DMS 273 treated with DMSO at 0.1 percent for 48 hours (cell line): ENCODE measurements at places on chromosomes 7 and 10.

DNA sequence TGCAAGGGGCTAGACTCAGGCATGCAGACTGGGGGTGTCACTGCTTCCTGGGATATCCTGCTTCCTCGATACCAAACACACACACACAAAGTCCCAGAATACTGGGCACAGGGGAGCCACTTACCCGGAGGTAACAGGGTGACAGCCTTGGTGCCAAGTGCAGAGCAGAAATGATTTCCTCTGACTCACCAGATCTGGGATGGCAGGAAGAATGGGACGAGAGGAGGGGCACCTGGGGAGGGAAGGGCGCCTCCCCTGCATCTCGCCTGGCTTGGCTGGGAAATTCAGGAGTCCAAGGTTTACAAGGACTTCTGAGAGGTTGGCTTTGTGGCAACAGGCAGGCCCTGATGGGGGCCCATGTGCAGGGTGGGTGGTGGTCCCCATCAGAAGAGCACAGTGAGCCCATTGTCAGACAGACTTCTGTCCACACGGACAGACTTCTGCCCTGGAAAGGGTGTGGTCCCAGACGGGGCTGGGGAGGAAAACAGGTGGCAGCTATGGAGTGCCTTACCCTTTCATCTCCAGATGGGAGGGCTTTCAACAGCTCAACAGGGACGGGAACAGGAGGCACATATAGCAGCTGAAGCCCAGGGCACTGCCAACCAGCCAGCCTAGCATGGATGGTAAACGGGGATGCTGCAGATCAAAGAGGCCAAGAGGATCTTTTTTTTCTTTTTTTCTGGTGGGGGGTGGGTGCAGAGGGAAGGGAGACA lies 9.7 kb upstream of the CCL24 start:
- DNase-seq, result no peak

- peak; percentile 1 for DNase-seq
Measured at GRCh38 chr10:107031931-107032699, 132.4 kb downstream of the SORCS1 start.

- DNase-seq, result no peak
Measured at GRCh38 chr10:1190791-1191490, 134.8 kb downstream of the WDR37 start.

GRCh38 chr10:123945325-123945920 lies 53.8 kb upstream of the CPXM2 start:
- DNase-seq, result no peak

GRCh38 chr7:158966780-158967390 lies 110.5 kb downstream of the DYNC2I1 start:
- no peak for DNase-seq

DNA sequence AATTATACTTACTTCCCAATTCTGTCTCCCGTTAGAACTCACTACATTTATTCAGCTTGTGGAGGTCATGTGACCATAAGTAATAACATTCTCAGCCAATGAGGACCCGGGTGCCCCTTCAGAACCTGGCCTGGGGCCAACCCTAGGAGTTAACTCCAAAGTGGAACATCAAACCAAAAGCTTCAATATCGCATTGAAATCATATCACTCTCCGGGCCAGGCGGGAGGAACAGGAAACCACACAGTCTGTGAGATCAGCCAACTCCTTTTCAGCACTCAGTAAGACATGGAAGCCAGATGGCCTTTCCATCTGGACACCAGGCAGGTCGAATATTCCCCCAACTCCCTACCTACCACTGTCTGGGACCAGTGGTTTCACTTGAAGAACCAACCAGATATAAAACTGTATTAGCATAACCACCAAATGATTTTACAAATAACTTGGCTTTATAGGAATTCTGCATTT lies 5.5 kb downstream of the CREB3L2 start:
- peak; percentile 99 for DNase-seq

DNA sequence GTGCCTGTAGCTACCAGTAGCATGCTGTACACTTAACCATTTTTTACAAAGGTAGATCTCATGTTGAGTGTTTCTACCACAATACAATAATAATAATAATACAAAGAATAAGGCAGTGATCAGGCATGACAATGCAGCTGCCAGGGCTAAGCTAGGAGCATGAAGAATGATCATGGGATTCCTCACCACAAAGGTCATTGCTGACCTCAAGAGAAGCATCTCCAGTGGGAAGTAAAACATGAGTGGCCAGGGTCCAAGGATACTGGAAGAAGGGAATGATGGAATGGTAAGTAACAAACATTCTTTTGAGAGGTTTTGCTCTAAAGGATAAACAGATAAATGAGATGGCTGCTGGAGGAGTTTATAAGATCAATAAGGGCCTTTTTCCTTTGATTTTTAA lies 591.1 kb downstream of the TNS3 start:
- DNase-seq, result no peak

DNA sequence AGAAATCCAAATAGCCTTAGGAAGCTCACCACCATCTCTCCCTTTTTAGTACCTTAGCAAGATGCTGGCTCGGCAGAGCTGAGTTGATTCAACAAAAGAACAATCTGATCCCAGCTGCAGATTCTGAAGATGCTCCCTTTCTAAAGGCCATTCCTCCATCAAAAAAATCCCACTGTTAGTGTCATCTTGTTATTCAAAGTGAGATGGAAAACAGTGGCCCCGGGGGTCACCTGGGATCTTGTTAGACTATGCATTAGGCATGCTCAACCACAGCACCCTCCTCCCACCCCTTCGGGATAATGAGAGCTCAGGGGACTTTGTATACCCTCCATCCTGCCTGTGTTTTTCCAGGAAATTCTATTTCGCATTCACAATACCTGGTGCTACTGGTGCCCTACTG lies 2.4 kb downstream of the NCAPG2 start:
- no peak for DNase-seq

GRCh38 chr7:85475071-85475470 lies 288.2 kb upstream of the SEMA3D start:
- no peak for DNase-seq

DNA sequence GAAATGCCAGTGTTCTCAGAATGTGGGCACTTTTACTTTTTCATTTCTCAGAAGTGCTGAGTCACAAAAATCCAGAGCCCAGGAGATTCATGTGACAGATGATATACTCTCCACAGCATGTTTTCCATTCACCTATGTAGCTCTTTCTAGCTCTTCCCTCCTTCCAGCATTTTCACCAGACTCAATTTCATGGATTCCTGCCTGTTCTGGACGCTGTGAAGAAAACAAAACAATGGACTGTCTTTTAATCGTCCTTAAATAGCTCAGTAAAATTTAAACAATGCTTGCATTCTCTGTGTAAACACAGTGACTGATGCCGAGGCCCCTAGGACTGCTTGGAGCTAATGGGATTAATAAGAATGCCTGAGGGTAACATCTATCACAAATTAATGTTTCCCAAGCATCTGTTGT lies 25.5 kb downstream of the ZNF713 start:
- DNase-seq, result no peak

GRCh38 chr7:143331179-143331801 lies 15.4 kb downstream of the CLCN1 start:
- no peak for DNase-seq

- no peak for DNase-seq
Measured at GRCh38 chr7:95330961-95331337, 6.6 kb upstream of the PON1 start.

DNA sequence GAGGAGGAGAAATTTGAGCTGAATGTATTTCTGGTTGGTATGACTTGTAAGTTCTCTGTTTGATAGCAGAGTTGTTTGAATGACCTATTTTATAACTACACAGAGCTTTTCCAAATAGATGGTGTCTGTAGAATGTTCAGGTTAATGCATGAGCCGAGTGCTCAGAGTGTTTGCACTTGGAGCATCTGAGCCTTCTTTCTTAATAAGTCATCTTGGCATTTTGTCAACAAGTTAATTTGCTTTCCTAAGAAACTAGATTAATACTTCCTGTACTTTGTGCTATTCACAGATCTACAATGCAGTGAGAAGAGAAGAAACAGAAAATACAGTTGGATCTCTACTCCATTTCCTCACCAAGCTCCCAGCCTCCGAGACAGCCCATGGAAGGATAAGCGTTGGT lies 138.2 kb downstream of the PLCE1 start:
- DNase-seq, result no peak

- no peak for DNase-seq
Measured at GRCh38 chr10:132521466-132522102, 16.0 kb upstream of the INPP5A start.

- no peak for DNase-seq
Measured at GRCh38 chr10:17438583-17438982, 15.8 kb downstream of the ST8SIA6 start.

- peak; percentile 57 for DNase-seq
Measured at GRCh38 chr10:14954001-14954770, at the start of gene DCLRE1C. Gene DCLRE1C (minus strand): TSS chr10:14954096. CDS start chr10:14954010, 86 bp downstream.

- no peak for DNase-seq
Measured at GRCh38 chr7:110759069-110759468, 331.9 kb upstream of the LRRN3 start.

GRCh38 chr7:5183155-5183554 lies 6.9 kb upstream of the WIPI2 start:
- DNase-seq, result no peak

DNA sequence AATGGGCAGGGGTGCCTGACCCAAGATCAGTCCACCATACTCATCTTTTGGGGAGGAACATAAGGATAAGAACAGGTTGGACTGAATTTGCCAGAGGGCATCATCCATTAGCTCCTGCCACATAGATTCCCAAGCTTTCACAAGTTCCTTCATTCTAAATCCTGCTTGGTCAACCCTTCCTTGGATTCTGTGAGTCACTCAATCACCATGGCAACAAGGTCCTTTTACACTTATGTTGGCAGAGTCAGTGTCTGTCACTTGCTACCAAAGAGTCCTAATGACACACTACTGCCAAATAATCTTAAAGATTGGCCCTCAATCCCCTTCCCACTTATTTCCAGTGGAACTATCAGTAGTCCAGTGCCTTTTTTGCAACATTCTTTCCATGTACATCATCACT lies 5.0 kb upstream of the LGI1 start:
- DNase-seq, result no peak

DNA sequence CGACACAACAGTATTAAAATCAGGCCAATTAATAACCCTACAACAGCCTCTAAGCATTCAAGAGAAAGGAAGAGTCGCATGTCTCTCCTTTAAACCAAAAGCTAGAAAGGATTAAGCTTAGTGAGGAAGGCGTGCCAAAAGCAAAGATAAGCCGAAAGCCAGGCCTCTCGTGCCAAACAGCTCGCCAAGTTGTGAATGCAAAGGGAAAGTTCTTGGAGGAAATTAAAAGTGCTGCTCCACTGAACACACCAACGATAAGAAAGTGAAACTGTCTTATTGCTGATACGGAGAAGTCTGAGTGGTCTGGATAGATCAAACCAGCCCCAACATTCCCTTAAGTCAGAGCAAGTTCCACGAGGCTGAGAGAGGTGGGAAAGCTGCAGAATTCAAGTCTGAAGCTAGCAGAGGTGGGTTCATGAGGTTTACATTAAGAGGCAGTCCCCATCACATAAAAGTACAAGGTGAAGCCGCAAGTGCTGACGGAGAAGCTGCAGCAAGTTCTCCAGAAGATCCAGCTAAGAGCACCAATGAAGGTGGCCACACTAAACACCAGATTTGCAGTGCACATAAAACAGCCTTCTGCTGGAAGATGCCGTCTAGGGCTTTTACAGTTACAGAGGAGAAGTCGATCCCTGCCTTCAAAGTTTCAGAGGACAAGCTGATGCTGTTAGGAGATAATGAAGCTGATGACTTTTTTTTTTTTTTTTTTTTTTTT lies 194.8 kb downstream of the MAD1L1 start:
- DNase-seq, result no peak

- no peak for DNase-seq
Measured at GRCh38 chr7:147909431-147910148, 681.0 kb upstream of the C7orf33 start.

DNA sequence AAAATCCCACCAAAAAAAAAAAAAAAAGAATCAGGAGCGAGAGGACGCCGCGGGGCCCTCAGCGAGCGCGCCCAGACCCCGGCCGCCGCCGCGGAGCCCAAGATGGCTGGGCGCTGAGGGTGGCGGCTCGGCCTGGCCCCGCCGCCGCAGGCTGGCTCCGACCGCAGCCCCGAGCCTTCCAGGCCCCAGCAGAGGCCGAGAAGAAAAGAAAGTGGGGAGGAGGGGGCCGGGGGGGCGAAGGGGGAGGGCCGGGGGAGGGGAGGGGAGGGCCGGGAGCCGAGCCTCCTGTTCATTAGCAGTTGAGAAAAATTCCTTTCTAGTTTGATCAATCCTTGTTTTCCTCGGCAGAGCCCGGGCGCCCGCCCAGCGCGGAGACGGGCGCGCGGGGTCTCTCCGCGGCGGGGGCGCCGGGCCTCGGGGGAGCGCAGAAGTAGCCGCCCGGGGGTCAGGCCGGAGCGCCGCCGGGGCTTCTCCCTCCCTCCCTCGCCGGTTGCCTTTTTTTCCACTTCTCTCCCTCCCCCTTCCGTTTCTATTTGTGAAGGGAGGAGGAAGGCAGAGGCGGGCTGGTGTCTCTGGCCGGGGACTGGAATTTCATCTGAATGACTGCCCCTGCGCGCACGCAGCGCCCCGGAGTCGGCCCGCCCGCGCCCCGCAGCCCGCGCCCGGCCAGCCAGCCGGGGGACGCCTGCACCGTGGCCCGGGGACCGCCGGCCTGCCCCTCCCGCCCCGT lies 778 bp upstream of the TRIM8 start:
- DNase-seq, result no peak

- DNase-seq, result no peak
Measured at GRCh38 chr7:47685151-47685550, 103.2 kb upstream of the TNS3 start.

GRCh38 chr10:23872290-23872689 lies 336.6 kb upstream of the KIAA1217 start:
- DNase-seq, result no peak

GRCh38 chr10:62084451-62084850 lies 183.0 kb downstream of the ARID5B start:
- no peak for DNase-seq

- no peak for DNase-seq
Measured at GRCh38 chr10:131947631-131948347, 33.9 kb downstream of the BNIP3 start.

DNA sequence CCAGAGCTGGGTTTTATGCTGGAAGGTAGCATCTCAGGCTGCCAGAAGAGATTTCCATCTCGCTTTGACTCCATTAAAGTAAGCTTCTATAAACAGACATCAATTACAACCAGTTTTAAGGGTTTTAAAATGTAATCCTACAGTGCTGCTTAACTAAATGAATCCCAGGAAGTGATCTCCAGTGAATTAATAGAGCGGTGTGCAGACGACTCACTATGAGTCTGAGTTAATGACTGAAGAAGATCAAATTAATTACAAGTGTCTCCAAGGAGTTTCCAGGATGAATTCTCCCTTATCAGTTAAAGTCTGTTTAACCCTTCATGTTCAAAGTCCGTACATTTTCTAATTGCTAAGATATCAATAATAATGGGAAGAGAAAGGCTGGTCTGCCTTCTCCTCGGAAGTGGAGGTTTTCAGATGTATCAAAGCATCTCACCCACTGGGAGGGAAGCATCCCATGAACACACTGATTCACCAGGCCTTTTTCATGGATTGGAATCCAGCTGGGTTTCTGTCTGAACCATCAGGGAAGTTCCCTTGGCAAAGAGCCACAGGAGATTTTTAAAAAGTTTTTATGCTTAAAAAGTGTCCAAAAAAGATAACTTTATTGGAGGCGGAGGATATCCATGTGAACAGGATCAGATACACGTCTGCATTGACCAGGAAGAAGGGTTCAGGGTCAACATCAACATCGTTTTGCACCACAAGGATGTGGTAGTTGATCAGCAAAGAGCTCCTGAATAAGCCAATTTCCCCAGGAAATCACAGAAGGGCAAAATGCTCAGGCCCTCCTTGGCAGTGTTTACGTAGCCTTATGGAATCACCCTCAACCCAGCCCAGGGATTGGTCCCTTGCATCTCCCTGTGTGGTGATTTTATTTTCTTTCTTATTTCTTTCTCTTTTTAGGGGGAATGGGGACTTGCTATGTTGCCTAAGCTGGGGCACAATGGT lies 288.2 kb downstream of the POU6F2 start:
- no peak for DNase-seq
